ENCODE measurements at places on chromosomes 11 and 22.

DNA sequence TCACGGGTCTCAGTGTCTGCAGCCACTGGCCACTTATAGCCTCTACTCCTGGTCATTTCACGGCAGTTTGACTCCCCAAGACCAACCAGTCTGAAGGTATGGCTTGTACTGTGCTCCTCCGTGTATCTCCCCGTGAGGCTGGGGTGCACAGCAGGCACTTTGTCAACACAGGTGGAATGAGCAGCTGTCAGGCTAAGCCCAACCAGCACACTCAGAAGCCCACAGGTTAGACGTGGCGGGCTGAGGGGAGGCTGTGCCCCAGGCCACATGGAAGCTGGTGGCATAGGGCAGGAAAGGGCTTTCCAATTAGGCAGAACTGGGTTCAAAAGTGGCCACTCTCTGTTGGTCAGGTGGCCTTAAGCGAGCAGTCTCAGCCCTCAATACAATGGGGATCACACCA lies 7.0 kb downstream of the TP53I11 start:
- no peak for DNase-seq

GRCh38 chr11:19935507-19935906 lies 222.9 kb downstream of the NAV2 start:
- DNase-seq, result no peak

DNA sequence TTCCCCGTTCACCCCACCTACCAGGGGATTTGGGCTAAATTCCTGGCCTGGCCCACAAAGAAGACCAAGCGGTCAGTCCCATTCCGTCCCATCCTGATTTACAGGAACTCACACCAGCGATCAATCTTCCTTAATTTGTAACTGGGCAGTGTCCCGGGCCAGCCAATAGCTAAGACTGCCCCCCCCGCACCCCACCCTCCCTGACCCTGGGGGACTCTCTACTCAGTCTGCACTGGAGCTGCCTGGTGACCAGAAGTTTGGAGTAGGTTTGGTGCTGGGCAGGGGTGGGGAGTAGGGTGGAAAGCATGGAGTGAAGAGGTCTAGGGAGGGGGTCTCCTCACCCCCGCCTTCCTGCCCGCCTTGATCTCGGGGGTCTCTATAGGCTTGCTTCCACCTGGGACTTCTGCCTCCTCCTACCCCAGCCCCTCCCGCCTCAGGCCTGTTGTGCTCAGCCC lies at the start of gene SERPING1:
Gene SERPING1, plus strand, starts transcription at position 225 of the 455 bp plus-strand sequence. CDS start 586 bp downstream, outside the sequence.
- DNase-seq, result no peak

GRCh38 chr11:117851106-117851505 lies 25.4 kb downstream of the FXYD6 start:
- no peak for DNase-seq
